ENCODE measurements at places on chromosomes 7 and 10.

DNA sequence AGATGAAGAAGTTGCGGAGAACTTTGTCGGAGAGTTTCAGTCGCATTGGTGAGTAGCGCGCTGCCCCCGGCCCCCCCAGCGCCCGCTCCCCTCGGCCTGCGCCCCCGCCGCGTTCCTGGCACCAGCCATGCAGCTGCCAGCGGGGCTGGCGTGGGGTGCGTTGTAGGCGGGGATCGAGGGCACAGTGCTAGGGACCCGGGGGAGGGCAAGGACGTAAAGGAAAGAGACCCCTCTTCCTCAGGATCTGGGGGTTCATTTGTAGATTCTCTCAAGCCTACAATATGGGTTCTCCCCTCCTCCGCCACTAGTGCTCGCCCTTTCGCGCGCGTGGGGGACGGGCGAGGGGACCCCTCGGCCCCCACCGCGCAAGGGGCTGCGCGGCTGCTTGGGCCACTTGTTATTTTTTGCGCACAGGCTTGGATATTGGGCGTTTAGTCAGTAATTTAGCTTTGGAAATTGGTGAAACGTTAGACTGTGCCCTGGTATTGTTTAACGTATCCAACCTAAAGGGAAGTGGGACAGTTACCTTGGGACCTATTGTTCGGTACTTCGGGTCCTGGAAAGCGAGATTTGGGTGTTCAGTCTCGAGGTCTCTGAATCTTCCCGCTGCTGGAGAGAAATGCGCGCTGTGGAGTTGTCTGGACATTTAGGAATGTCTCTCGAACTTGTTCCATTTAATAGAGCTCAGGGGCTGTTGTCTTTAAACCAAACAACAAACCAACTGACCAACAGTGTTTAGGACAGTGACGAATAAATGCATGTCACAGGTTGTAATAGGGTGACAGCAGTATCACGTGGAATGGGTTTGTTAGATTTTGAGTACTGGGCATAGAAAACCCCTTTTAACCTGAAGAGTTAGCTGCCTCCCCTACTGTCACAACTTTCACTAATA is 796 bp downstream of the CDK14 start:
- peak; percentile 48 for DNase-seq

- DNase-seq = peak; percentile 84
Observed at GRCh38 chr10:526651-527312, 162.7 kb downstream of the DIP2C start.

- DNase-seq = no peak
Observed at GRCh38 chr7:42214060-42214679, 22.8 kb downstream of the GLI3 start.

DNA sequence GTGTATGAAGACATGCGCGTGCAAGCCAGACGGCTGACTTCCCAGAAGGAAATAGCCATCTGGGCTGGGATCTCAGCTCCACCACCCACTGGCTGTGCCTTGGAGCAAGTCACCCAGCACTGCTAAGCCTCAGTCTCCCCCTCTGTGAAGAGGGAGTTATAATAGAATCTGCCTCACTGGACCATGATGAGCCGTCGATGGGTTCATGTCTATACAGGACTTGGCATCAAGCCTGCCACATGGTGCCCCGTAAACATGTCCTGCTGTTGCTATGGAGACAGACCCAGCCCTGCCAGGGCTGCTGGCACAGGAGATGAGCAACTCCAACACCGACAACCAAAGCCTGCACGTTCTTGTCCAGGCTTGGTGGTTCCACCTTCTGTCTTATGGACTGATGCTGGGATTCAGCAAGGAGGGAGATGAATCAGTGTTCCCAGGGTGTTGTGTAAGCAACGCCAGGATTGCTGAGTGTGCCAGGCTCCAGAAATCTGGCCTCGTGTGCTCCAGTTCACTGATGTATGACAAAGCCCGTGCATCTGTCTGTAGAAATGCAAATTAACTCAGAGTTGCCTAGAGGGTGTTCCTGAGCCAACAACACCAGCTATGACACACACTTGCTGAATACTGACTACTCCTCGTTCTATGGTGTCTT is 5.6 kb downstream of the GPR15LG start:
- no peak for DNase-seq

DNA sequence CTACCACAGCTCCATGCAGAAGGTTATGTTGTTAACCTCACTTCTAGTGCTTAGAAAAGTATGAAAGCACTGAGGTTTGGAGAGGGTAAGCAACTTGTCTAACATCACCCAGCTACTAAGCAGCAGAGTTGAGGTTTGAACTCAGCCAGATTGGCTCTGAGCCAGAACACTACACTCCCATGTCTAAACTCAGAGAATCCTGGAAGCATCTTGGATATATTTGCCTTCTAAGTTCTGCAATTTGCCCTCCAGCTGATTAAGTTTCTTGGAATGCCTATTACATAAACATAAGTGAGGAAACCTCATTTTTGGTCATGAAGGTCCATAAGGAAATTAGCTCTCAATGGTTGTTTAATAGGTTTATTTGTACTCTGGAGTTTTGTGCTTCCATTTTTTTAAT is 78.1 kb upstream of the PHYHIPL start:
- no peak for DNase-seq

DNA sequence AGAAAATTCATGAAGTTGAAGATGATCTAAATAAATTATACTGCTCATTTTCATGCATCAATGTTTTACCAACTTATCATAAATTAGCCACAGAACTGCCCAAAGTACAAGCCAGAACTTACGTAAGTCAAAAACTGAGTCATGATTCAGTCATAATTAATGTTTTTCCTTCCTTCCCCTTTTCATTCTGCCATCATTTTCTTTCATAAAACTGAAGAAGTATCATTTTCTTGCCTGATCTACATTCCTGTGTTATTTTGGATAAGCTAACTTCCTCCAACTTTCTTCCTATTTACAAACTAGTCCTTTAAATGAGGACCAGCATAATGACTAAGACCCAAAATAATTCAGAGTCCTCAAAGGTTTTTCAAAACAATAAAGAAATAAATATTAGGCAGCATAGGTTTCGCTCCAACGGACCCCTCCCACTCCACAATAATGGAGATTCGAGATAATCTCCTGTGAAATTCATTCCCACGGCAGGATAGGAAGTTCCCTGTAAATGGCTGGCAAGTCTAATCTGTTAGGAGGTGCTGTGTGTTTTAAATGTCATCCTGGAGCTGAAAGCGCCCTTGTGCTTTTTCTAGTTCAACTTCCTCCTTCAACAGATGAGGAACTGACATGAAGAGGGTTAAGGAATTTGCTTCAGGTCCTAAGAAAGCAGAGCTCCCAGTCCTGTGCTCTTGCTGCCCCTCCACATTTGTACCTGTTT is 218.9 kb downstream of the DOCK4 start:
- DNase-seq = no peak

GRCh38 chr7:152760854-152761748 is 1.5 kb downstream of the ACTR3B start:
- peak; percentile 35 for DNase-seq

GRCh38 chr7:157616426-157616825 is 279.6 kb downstream of the DNAJB6 start:
- DNase-seq = no peak

GRCh38 chr10:106513352-106513771 is 651.1 kb downstream of the SORCS1 start:
- DNase-seq = no peak

DNA sequence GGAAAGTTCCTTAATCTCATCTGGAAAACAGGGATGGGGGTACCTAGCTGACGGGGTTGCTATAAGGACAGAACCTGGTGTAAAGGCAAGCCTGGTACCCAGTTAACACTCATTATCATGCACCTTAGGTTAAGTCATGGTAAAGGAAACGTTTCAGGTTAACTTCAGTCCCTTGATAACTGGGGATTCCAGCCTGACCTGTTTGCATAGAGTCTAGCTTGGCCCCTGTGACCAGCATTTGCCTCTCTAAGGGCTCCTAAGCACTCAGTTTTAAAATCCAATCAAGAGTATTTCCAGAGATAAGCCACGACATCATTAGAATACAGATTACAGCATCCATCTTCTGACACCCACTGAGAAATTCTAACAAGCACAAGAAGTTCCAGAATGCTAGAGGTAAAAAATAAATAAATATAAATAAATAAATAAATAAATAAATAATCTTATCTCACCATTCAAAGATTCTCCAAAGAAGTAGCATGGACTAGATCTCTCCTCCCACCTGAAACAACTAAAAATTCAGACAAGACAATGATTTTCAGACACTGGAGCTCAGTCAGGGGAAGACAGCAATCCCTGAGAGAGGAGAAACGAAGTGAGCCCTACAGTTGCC is 184.6 kb downstream of the KCNMA1 start:
- no peak for DNase-seq

GRCh38 chr10:5450605-5451384 is 38.4 kb downstream of the NET1 start:
- DNase-seq = no peak

DNA sequence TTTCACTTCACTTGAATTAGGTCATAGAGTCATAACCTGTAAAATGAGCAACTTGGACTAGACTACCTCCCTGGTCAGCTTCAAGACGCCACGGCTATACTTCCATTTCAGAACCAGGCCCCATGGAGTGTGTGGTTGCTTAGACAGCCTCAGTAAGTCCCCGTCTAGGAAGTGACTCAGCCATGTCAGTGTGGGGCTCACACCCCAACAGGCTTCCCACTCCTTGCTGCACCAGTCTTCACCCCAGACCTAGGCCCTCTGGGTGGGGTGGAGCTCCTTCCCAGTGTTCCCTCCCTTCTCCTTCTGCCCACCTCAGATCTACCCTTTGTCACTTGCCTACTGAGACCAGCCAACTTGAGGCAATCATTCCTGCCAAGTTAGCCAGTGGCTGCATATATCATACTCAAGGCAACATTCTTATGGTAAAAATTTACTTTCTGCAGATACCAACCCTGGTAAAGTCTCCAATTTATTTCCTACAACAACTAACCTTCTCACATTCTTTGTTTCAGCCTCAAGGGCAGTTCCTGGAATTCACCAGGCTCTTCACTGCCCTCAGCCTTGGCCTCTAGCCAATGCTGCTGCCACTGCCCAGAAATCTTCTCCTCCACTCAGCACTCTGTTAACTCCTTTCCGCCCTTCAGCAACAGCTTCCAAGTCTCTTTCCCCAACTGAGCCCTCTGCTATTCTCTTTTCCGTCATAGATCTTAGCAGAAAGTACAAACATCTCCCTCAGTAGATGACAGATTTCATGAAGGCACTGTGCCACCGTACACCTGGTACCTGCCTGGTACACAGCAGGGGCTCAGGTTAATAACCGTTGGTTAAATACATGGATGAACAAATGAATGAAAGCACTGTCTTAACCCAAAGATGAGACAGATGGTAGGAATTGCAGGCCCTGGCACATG is 31.3 kb upstream of the ZNRF2 start:
- no peak for DNase-seq

DNA sequence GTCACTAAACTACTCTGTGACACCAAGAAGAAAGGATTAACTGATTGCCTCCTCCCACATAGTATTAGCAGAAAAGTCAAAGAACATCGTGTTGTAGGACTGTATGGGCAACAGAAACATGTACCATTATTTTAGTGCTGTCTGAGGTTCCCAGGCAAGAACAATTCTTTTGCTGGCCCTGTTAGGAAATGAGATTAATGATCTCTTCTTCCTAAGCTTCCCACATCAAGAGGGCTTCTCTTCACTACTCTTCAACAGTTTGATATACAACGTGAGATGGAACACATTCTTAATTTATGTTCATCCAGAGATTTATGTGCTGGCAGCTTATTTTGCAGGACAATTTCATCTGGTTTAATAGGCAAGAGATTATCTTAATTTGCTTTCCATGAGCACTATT is 219.6 kb downstream of the DOCK4 start:
- no peak for DNase-seq

- no peak for DNase-seq
Observed at GRCh38 chr7:5683280-5683670, 98.2 kb downstream of the RNF216 start.

DNA sequence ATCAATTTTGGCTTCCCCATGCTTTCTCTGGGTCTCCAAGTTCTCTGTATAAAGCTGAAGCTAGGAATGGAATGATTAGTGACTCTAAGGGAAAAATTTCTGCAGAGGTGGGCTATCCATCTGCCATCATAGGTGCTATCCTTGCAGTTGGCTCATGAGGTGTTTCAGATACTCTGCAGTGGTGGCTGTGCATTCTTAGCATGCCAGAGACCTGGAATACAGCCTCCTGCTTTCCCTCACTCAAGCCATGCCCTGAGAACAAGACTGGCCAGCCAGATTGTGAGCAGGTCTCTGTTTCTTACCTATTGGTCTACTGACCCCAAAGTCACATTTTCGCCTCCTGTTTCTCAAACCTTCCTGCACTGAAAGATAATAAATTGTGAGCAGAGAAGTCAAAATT is 719.6 kb downstream of the CCSER2 start:
- no peak for DNase-seq

DNA sequence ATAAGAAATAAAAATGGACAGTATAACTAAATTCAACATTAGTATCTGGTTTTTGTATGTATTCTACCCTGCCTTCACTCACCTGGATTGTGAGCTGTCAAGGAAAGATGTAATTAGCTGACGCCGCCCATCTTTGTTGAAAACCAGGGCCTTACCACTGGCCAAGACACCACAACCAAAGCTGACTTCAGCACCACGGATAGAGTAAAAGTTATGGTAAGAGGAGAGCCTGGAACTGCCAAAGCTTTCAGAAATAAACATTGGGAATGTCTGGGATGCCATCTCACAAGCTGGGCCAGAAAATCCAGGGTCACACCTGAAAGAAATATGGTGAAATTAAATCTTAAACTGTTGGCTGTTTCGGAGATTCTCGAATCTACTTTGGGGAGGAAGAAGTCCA is 190.1 kb upstream of the SLC26A5 start:
- DNase-seq = peak; percentile 2

DNA sequence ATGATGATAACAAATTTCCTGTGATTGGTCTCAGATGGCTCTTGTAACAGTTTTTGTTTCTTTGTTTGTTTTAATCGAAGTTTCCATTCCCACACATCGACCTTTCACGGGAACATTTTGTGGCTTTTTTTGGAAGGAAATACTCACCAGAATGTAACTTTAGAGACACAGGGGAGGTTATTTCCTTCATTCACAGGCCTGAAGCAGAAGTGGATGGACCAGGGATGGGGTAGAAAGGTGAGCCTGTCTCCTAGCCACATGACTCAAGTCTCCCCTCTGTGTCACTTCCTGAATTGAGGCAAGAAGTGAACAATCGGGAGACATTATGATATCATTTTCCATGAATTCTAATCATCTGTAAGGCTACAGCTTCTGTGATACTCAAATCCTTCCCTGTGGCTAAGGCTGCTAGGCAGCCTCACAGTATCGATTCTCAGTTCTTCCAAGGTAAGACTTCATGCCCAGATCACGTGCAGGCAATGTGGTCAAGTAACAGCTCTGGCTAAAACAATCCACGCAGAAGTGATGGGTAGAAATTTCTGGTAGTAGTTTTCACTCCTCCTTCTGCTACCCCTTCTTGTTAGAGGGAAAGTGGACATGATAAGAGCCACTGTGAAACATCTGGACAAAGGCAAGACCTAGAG is 203.9 kb upstream of the NEBL start:
- DNase-seq = no peak
